Hematopoietic multipotent progenitor cell treated with erythropoietin and hydrocortisone succinate and interleukin-3 and kit ligand, for 6 days (in vitro differentiated cells): ENCODE measurements at places on chromosomes 6 and 20.

GRCh38 chr6:120320481-120321162, 971.1 kb upstream of the MAN1A1 start:
- no peak for DNase-seq

DNA sequence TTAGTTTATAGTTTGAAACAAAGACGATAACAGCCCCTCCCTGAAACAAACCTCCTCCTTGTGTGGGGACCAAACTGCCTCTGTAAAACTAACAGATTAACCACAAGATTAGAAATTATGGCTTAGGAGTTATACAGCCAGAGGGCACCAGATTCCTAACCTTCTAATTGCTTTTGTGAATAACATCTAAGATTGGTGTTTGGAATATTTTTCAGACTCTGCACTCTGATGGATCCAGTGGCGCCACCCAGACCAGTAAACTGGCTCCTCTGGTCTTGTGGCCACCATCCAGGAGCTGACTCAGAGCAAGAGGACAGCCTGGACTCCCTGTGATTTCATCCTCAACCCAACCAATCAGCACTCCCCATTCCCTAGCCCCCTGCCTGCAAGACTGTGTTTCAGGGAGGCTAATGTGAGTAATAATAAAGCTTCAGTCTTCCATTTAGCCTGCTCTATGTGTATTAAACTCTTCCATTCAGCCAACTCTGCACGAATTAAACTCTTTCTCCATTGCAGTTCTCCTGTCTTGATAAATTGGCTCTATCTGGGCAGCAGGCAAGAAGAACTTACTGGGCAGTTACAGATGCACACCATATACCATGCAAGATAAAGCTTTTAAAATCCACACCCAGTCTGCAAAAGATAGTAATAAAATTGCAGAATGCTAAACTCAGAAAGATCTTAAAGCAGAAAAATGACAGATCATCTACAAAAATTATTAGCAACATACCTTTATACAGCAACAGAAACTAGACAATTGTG, 58.5 kb upstream of the SLC22A16 start:
- peak; percentile 51 for DNase-seq

DNA sequence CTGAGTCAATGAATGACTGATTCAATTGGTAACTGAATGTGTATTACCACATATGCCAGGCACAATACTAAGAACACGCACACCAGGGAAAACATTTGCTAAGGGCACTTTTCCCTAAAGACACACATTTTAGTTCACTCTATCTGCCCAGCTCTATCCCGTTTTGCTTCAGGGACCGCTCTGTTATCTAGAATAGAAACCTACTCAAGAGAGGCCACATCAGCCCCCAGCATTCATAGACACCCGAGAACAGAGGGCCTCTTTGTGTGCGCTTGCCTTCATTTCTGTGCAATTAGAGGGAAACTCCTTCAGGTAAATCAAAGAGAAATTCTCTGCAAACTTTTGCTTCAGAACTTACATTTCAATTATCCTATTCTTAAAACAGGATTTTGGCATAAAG, 50.3 kb downstream of the DZANK1 start:
- no peak for DNase-seq

GRCh38 chr6:31836474-31837368, 9.2 kb downstream of the HSPA1B start:
- no peak for DNase-seq

DNA sequence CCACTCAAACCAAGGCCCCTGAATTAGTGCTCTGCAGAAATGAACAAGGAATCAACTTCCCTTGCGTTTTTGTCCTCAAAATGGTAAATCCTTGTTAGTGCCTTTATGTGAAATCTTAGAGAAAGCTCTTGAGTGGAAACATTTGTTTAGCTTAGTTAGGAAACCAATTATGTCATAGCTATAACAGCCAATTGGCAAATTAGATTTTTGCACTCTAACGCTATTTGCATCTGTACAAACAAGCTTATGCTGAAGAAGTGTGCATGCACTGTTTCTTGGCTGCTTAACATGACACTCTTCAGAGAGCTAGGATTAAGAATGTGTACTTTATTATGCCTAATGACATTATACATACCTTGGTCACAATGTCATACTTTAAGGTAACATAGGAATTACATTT, 622.6 kb upstream of the SLC35B3 start:
- DNase-seq: no peak

DNA sequence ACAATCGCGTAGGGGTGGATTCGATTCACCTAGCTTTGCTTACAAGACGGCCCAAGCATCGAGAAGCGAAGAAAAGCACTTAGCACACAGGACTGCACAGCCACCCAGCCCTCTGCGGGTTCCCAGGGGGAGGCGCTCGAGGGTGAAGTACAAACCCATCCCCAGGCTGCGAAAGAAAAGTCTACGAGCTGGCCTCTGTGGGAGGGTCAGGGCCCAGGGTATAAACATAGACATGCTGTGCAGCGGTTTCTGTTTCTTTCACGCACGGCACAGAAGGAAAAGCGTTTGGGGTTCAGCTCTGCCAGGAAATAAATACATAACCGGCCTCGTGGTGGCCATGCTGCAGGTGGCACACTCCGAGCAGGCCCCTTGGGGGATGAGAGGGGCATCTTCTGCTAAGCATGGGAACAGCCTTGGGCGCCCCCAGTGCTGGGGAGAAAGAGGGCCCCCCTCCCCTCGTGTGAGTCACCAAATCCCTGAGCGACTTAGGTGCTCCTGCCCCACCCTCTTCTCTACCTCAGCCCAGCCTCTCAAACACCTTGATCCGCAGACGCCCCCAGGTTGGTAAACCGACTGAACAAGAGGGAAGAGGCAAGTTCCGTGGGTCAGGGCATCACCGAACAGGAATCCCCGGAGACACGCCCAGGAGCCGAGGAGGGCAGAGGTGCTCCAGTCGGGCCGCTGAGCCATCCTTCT, 91.6 kb upstream of the RIPOR2 start:
- peak; percentile 59 for DNase-seq

- DNase-seq: no peak
Observed at GRCh38 chr20:63636752-63637628, 10.1 kb upstream of the GMEB2 start.

DNA sequence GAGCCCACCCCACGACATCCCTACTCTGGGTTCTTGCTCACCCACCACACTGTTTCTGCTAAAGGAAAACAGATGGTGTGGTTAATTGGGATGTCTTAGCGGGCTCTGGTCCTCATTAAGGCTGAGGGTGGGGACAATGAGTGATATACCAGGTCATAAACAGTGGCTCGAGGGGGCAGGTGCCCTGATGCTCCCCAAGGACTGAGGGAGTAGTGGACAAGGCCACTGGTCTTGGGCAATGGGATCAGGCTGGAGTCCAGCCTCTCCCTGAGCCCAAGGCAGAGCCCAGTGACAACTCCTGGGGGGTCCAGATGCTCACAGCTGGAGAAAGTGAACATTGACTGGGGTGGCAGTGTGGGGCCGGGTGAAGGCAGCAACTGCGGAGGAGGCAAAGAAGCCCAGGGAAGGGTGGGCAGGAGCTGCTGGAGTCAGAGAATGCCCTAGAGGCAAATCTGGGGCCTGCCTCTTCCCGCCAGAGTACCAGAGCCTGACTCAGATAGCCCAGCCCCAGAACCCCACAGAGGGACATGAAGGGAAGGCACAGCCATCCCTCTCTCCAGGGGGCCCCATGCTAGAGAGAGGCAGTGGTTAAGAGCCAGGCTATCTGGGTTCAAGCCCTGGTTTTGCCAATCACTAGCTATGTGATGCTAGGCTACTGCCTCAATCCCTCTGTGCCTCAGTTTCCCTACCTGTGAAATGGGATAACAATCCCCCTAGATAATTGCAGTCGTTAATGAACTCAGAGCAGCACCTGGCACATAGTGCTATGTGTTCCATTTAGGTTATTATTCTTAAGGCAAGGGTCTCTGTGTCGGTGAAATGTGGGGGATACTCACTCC, 72.3 kb downstream of the MRPL14 start:
- DNase-seq: no peak

- no peak for DNase-seq
Observed at GRCh38 chr6:55895972-55896730, 20.8 kb upstream of the BMP5 start.

DNA sequence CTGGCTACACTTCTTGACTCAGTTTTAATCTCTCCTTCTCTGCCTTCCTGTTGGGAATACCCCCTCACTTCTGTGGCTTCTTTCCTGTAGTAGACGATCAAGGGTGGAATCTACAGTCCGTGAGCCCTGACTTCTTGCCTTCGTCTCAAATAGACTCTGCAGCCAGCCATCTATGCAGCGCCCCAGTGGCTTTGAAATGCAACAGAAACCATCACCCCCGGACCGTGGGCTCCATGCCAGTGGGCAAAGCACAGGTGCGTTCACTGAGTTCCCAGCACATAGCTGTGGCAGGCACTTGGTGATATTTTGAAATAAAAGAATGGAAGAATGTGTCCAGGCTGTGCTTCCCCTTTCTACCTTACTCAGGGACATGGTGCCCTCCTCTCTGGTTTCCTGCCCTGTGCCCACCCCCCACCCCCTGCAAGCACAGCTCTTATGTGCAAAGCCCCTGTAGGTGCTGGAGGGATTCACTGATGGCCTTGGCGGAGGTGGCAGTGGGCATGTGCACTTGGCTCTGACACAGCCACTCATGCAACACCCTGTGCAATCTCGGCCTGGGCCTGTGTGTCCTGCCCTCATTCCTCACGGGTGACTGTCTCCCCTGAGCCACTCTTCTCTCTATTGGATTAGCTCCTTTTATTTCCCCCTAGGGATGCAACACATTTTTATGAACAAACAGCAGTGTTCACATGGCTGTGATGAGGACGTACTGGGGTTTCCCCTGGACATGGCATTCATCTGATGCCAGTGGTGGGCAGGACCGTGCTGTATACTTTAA, 5.5 kb upstream of the CDSN start:
- DNase-seq: no peak

DNA sequence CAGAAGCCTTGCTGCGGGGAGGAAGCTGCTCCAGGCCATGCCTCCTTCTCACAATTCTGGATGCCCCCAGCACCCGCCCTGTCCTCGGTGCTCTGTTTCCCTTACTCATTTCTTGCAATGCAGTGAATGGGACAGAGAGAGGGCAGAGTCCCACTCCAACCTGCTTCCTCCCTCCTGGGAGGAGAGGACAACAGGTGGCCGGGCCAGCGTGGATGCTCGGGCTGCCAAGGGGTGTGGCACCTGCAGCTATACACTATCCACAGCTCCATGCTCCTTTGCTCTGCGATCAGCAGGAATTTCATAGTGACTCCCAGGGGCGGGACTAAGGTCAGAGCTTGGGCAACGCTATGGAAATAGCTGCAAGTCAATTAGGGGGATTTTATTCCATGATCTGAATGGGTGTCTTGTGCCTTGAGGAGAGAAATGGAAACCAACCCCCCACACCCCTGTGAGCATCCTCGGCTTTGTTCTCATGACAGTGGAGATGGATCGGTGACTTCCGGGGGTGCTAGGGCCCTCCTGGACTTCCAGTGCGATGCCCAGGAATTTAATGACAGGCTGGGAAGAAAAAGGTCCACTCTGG, 192.5 kb downstream of the MYLK4 start:
- DNase-seq: no peak

GRCh38 chr6:111031151-111031550, 49.3 kb downstream of the RPF2 start:
- no peak for DNase-seq

GRCh38 chr6:99022039-99022609, 74.4 kb upstream of the FBXL4 start:
- DNase-seq: no peak

DNA sequence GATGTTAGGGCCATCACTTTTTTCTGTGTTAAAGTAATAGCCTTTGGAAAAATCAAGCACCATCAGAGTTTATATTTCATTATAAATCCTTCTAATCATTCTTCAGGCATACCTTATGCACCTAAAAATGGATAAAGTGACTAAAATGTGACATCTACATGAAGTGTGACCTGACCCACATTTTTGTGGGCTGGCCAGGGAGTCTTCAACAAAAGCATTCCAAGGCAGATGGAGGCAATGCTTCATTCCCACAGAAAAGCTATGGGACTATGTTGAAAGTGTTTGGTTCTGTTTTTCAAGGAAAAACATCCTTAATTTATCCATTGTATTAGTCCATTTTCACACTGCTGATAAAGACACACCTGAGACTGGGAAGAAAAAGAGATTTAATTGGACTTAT, 58.8 kb upstream of the LTV1 start:
- DNase-seq: no peak
